T-cell (primary cell): ENCODE measurements at places on chromosomes 5 and 9.

DNA sequence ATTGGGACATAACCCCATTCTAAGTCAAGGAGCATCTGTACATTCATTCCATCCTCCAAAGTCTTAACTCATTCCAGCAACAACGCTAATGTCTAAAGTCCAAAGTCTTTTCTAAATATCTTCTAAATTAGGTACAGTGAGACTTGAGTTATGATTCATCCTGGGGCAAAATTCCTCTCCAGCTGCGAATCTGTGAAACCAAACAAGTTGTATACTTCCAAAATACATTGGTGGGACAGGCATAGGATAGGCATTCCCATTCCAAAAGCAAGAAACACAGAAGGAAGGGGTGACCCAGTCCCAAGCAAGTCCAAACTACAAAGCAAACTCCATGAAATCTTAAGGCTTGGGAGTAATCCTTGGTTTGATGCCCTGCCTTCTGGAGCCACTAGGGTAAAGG, 97.6 kb upstream of the FANCC start:
- H3K27me3 ChIP-seq, result no peaks in the 10 kb centered on the region
- no peaks in the 10 kb centered on the region for H3K36me3 ChIP-seq
- no peak overlapping the region for H3K4me3 ChIP-seq
- no peaks in the 10 kb centered on the region for H3K4me1 ChIP-seq
- no peak overlapping the region for H3K27ac ChIP-seq
- DNase-seq, result no peak

DNA sequence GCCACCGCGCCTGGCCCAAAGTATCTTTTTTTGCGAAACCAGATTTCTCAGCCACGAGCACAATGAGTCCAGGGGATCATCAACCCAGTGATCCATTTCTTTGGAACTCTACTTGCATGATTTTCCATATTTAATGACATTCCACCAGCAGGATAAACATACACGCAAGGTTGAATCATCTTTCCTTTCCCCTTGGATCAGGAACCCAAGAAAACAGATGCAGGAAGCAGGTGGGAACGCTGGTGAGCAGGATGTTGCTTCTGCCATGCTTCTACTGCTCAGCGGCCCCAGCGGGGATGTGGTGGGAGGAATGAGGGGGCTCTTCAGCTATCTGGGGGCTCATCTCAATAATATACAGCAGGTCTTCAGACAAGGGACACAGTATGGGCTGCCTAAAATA, 118.2 kb downstream of the SEC61B start:
- DNase-seq, result no peak
- H3K27ac ChIP-seq, result no peak overlapping the region
- H3K4me3 ChIP-seq, result no peak overlapping the region
- H3K4me1 ChIP-seq, result no peaks in the 10 kb centered on the region
- no peaks in the 10 kb centered on the region for H3K36me3 ChIP-seq

GRCh38 chr5:139806726-139807646, 11.4 kb downstream of the PSD2 start:
- no peaks in the 10 kb centered on the region for H3K4me1 ChIP-seq
- H3K36me3 ChIP-seq, result no peaks in the 10 kb centered on the region
- peaks cover 65% of the 10 kb centered on the region for H3K27me3 ChIP-seq
- no peak overlapping the region for H3K27ac ChIP-seq
- no peak for DNase-seq

GRCh38 chr5:127409921-127410675, 107.3 kb upstream of the PRRC1 start:
- H3K4me3 ChIP-seq, result no peak overlapping the region
- no peak for DNase-seq
- H3K36me3 ChIP-seq, result no peaks in the 10 kb centered on the region
- H3K4me1 ChIP-seq, result no peaks in the 10 kb centered on the region

GRCh38 chr5:86929123-86929766, 311.5 kb downstream of the COX7C start:
- no peaks in the 10 kb centered on the region for H3K36me3 ChIP-seq
- H3K27ac ChIP-seq, result no peak overlapping the region
- no peaks in the 10 kb centered on the region for H3K4me1 ChIP-seq
- DNase-seq, result no peak
- no peaks in the 10 kb centered on the region for H3K27me3 ChIP-seq
- H3K4me3 ChIP-seq, result no peak overlapping the region

DNA sequence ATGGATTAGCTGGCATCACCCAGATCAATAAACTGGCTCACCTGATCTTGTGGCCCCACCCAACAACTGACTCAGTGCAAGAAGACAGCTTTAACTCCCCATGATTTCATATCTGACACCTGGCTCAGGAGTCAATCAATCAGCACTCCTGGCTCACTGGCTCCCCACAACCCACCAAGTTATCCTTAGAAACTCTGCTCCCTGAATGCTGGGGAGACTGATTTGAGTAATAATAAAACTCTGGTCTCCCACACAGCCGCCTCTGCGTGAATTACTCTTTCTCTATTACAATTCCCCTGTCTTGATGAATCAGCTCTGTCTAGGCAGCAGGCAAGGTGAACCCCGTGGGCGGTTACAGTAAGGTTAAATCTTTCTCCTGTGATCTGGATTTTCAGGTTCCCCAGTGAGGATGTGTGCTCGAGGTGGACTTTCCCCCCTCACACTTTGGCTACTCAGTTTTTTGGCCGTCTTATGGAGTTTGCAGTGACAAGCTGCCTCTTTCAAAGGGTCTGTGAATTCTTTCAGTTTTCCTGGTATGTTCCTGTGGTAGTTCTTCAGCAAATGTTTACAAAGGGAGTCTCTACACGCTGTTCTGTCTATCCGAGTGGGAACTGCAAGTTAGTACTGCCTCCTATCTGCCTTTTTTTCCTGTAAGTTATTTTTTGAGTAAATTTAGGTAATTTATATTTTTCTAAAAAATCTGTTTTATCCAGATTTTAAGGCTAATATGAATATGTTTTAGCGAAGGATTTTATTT, 500.2 kb upstream of the NUDT12 start:
- H3K27me3 ChIP-seq, result no peaks in the 10 kb centered on the region
- H3K27ac ChIP-seq, result no peak overlapping the region
- no peaks in the 10 kb centered on the region for H3K36me3 ChIP-seq
- no peak overlapping the region for H3K4me3 ChIP-seq
- no peaks in the 10 kb centered on the region for H3K4me1 ChIP-seq

DNA sequence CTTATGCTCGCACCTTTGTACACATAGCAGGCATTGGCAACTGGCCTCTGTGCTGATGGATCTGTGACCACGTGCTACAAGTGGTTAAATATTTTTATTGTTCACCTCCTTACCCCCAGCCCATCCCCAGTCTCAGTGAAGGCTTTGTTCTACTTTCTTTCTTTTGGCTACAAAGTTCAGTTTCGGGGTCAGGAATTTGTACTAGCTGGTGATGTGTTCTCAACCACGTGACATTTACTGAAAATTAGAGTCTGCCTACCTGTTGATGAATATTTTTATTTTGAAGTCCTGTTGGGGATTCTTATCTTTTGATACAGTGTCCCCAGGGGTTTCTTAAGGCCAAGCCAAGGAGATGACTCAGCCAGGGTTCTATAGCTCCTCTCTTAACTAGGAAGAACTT, 47.8 kb downstream of the C9orf57 start:
- no peak overlapping the region for H3K27ac ChIP-seq
- H3K36me3 ChIP-seq, result no peaks in the 10 kb centered on the region
- no peaks in the 10 kb centered on the region for H3K27me3 ChIP-seq
- H3K4me3 ChIP-seq, result no peak overlapping the region
- DNase-seq, result no peak

- H3K4me1 ChIP-seq, result no peaks in the 10 kb centered on the region
- H3K36me3 ChIP-seq, result no peaks in the 10 kb centered on the region
- peaks cover 46% of the 10 kb centered on the region for H3K27me3 ChIP-seq
- no peak for DNase-seq
Measured at GRCh38 chr9:135374591-135374990, 105.0 kb upstream of the PPP1R26 start.

- H3K36me3 ChIP-seq, result no peaks in the 10 kb centered on the region
- H3K4me1 ChIP-seq, result no peaks in the 10 kb centered on the region
- no peaks in the 10 kb centered on the region for H3K27me3 ChIP-seq
- no peak for DNase-seq
- H3K4me3 ChIP-seq, result no peak overlapping the region
Measured at GRCh38 chr5:128669803-128670202, 131.8 kb upstream of the FBN2 start.

GRCh38 chr9:93108291-93109041, 12.4 kb downstream of the CARD19 start:
- no peak overlapping the region for H3K4me3 ChIP-seq
- no peak overlapping the region for H3K27ac ChIP-seq
- peaks cover 10% of the 10 kb centered on the region for H3K36me3 ChIP-seq
